Activated effector memory CD4-positive, alpha-beta T cell treated with Interleukin-2 at 50 U/mL for 16 hours (primary cell): ENCODE measurements at places on chromosomes 5 and 9.

GRCh38 chr5:175728885-175729828, 71.3 kb downstream of the HRH2 start:
- no peak for DNase-seq

DNA sequence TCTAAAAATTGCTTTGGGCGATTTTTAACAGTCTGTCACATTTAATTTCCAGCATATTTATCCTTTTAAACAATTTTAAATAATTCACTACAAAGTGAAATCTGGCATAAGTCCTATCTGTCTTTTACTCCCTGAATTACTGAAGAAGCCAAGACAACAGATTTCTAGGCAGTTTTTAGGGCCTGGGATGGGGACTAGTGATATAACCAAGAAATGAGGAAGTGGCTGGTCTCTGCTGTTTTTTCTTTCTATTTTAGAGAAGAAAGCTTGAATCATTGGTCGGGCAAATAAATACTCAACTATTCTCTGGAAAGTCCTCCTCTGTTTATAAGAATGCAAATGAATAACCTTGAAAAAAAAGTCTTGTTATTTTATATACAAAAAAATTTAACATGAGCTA, 79.7 kb upstream of the SSBP2 start:
- no peak for DNase-seq

- no peak for DNase-seq
These were observed 313.6 kb upstream of the CD180 start for GRCh38 chr5:67510204-67510603.

- no peak for DNase-seq
These were observed 106.4 kb upstream of the CCNG1 start for GRCh38 chr5:163330723-163331668.

DNA sequence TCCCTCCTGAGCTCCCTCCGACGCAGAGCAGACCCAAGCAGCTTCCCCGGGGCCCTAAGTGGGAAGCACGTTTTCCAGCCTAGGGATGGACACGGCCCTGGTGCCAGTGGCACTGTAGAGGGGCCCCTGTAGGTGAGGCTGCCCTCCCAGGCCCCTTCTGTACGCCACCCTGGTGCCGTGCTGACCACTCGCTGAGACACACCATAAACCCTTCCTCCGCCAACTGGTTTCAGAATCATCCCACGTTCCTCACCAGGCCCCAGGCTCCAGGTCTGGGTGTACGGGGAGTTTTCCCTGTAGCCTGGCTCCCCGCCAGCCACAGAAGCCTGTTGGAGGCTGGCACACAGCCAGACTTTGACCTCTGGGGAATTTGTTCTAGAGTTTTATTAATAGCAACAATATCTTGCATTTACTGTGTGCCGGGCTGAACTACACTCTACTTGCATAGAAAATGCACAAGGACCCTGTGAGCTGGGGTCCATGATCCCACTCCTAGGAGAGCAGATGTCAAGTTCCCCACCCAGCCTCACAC, 18.2 kb upstream of the WDR38 start:
- no peak for DNase-seq

DNA sequence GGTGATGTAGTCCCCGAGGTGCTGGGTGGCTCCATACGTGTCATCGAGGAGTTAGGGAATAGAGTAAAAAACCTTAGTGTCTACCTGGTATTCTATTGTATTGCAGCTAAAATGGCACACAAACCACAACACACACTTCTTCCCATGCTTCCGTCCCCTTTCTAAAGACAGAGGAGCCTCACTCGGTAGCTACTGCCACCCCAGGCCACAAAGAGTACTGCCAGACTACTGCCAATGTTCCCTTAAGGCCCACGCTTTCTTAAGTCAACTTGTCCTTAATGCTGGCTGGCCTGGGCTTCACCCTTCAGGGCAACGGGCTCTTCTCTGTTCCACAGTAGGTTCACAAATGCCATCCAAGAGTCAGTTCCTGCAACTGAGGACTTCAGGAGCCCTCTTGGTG, 673.0 kb downstream of the ELAVL2 start:
- DNase-seq, result no peak

GRCh38 chr9:29773676-29774075, 2200.4 kb upstream of the C9orf72 start:
- no peak for DNase-seq

DNA sequence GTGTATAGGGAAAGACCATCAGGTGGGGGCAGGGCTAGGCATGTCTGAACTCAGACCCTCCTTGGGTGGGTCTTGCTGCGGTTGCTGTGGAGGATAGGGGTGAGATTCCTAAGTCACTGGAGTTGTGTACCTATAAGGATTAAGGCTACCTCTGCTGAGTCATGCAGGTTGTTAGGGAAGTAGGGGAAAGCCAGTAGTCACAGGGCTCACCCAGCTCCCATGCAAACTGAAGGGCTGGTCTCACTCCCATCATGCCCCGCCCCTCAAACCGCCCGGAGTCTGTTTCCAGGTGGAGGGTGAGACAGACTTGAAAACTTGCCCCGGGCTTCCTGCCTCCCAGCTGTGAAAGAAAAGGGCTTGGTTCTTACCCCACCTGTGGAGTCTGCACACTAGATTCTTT, 161.8 kb downstream of the CAVIN4 start:
- no peak for DNase-seq

DNA sequence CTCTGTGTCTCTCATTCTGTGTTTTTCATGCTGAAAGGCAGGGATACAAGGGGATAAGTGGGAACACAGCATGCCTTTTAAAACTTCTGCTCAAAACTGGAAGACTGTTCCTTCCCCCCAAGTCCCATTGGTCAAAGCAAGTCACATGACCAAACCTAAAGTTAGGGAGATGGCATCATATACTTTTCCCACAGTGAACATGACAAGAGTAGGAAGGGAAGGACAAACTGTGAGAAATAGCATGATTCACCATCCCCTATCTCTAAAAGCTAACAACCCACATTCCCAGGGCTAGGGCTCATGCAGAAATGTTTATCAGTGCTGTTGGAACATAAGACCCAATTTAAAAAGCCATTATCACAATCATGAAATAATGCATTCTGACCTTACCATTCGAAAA, 24.2 kb upstream of the SHISAL2B start:
- DNase-seq, result no peak

GRCh38 chr5:59133764-59134261, 550.9 kb downstream of the RAB3C start:
- DNase-seq, result no peak
